Esophagus squamous epithelium (tissue), 5 donors: ENCODE measurements at places on chromosomes 13 and 19.

DNA sequence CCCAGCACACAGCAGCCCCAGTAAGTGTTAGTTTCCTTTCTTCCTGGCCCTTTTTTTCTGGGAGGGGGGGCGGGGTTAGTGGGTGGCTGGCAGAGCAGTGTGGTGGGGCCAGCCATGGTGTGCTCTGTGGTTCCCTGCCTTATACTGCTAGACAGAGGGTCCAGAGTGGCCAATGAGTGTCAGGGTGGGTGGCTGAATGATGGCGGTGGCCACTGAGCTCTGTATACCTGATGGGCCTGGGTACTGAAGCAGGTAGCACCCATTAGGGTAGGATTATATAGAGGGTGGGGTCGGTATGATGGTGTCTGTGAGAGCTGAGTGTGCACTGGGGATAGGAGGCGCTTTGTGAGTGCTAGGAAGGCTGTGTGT is 13.8 kb downstream of the CIC start:
- no peak for DNase-seq

- no peak for DNase-seq
Measured at GRCh38 chr19:37932985-37933936, 26.3 kb downstream of the SIPA1L3 start.

DNA sequence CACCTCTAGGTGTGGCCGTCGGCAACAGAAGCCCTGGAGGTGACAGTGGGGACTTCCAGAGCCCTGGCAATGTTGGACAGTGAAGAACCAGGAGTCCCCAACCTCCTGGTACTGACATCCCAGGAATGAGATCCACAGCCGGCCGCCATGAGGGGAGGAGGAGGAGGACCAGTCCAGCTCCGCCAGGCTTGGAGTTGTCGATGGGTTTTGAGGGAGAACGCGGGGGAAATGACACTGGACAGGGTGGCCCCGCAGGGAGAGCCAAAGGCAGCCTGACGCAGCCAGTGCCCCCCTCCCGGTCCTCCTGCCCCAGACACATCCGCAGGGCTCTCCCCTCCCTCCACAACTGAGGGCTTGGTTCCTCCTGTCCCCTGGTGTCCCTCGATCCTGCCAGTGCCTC is 57.9 kb downstream of the SPACA7 start:
- no peak for DNase-seq

DNA sequence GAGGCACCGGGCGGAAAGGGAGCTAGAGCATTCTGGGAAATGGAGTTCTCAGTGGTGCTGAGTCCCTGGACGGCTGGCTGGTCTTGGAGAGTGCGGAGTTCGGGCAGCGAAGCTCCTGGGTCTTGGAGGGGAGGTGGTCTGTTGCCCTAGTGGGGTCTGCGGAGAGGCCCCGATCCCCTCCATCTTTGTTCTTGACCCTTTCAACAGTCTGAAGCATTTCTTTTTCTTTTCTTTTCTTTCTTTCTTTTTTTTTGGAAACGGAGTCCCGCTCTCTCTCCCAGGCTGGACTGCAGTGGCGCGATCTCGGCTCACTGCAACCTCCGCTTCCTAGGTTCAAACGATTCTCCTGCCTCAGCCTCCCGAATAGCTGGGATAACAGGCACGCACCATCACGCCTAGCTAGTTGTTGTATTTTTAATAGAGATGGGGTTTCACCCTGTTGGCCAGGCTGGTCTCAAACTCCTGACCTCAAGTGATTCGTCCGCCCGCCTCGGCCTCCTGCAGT is 440 bp upstream of the SYMPK start:
- DNase-seq = no peak

GRCh38 chr19:20863176-20863575 is 59.9 kb upstream of the ZNF85 start:
- no peak for DNase-seq

DNA sequence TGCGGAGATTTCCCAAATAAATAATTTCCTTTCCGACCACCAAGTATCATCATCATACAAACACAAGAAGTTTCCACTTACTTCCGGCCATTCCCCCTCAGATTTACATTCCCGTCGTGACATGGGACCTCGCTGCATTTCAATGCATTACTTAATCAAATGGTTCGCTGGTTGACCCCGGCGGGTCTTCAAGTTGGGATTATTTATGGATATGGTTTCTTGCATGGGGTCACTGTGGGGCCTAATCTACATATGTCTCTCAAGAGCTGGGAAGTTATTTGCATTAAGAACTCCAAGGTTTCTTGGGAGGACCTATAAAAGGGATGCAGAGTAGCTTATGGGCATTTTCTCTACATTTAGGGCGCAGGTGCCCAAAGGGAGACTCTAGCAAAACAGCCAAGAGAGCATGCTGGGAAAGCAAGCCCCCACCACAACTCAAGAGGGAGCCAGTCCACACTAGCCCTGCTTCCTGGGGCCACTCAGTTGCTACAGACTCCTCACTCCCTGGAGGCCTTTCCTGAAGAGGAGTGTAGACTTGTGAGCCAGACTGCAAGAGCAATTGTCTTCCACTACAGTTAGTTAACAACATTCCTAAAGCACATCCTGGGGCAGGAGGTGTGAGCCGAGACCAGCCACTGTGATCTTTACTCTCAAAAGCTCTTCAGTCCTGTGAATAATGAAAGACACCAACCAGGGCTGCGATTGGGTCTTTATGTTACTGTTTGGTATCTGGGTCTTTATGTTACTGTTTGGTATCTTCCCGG is 125.3 kb downstream of the KATNAL1 start:
- no peak for DNase-seq

- DNase-seq = no peak
Measured at GRCh38 chr19:18883526-18884304, 12.2 kb downstream of the CERS1 start.

- DNase-seq = no peak
Measured at GRCh38 chr19:42433503-42434260, 6.5 kb upstream of the LIPE start.

DNA sequence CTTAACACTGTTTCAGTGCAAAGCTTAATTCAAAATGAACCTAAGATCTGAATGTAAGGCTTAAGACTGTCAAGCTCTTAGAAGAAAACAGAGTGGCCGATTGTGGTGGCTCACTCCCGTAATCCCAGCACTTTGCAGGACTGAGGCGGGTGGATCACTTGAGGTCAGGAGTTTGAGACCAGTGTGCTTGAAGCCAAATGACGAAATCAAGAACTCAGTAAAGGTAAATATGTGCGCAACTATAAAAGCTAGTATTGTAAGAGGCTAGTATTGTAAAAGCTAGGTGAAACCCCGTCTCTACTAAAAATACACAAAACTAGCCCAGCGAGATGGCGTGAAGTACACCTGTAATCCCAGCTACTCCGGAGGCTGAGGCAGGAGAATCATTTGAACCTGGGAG is 12.7 kb downstream of the ATP4B start:
- no peak for DNase-seq

- no peak for DNase-seq
Measured at GRCh38 chr13:39415008-39415802, 187.8 kb downstream of the LHFPL6 start.

GRCh38 chr19:17172624-17173345 is 42.4 kb upstream of the USE1 start:
- no peak for DNase-seq

DNA sequence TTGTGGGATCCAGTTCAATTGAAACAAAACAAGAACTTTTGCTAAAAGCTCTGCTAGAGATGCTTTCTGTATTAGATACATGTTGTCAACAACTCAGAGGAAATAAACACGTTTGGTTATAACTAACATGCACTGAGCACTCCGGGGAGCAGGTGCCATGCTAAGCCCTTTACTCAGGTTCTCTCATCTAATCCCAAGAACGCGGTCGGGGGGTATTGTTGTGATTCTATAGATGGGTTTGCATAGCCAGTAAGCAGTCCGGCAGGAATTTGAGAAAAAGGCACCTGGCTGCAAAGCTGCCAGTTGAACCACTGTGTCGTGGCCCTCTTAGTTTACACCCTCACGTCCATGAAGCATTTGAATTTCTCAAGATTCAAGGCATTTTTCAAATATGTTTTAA is 24.3 kb upstream of the SPACA7 start:
- no peak for DNase-seq

- no peak for DNase-seq
Measured at GRCh38 chr13:112172641-112173251, 105.8 kb downstream of the SOX1 start.

DNA sequence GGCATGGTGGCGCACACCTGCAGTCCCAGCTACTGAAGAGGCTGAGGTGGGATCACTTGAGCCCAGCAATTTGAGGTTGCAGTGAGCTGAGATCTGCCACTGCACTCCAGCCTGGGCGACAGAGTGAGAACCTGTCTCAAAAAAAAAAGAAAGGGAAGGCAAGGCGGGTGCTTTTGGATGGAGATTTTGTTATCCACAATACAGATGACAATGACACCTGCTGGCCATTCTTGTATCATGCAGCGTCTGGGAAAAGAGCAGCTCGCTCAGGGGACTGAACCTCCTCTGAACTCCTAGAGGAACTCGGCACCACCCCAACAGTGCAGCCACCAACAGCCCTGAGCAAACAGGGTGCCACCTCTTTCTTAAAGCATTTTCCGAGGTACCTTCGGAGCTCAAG is 22.8 kb downstream of the HAUS8 start:
- DNase-seq = no peak

GRCh38 chr19:42216653-42217519 is 591 bp downstream of the DEDD2 start:
- DNase-seq = no peak

- DNase-seq = no peak
Measured at GRCh38 chr19:6238256-6238642, 41.5 kb downstream of the MLLT1 start.

DNA sequence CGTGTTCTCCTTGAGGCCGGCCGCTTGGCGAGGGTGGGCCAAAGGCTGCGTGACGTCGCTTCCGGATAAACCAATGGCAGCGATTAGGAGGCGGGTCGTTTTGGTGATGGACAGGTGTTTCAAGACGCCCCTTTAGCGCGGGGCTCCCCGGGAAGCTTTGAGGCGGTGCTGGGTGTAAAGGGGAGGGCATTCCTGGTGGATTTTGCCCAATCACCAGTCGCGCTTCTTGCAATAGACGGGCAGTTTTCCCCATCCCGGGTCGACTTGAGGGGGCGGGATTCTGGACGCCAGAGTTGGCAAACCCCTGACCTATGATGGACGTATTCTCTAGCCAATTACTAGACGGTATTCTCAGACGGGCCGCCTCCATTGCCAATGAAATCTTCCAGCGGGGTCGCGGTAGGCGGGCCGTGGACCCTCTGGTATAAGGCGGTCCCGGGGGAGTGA is 264 bp upstream of the PRMT1 start:
- DNase-seq = peak; percentile 98

DNA sequence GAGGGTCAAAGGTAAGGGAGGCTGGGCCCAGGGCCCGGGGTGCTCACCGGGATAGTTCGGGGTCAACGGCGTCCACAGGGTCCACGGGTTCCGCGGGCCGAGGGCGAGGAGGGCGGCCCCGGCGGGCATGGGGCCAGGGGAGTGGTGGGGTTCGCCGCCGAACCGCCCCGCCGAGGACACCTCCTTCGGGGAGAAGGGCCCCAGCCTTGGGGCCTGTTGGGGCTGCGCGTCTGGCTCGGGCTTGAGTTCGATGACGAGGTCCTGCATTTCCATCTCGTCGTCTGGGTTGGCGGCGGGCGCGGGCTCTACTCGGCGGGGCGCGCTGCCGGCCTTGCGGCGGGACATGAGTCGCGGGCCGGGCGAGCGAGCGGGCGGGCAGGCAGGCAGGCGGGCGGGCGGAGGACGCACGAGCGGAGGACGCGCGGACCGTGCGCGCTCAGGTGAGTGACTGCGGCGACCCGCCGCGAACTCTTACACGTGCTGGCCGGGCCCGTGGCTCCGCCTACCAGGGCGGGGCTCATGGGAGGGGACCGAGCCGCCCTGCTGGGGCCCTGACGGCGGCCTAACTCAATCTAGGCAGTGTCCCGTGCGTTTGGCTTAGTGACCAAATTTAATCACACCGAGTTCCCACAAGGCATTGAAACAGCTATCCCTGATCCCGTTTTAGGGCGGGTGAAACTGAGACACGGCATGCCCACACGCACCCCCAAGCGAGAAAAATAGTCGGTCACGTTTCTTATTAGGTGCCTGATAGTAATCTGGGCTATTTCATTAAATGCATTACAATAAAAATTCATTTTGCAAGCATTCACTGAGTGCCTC is at the start of gene ZNF296:
TSS of gene ZNF296 (minus strand) at position 450 of the 822 bp plus-strand sequence. CDS start at position 345, 105 bp downstream.
- peak; percentile 26 for DNase-seq

GRCh38 chr13:76043874-76044273 is 407.7 kb downstream of the LMO7 start:
- DNase-seq = no peak

GRCh38 chr19:35316560-35316959 is 12.4 kb upstream of the CD22 start:
- no peak for DNase-seq

DNA sequence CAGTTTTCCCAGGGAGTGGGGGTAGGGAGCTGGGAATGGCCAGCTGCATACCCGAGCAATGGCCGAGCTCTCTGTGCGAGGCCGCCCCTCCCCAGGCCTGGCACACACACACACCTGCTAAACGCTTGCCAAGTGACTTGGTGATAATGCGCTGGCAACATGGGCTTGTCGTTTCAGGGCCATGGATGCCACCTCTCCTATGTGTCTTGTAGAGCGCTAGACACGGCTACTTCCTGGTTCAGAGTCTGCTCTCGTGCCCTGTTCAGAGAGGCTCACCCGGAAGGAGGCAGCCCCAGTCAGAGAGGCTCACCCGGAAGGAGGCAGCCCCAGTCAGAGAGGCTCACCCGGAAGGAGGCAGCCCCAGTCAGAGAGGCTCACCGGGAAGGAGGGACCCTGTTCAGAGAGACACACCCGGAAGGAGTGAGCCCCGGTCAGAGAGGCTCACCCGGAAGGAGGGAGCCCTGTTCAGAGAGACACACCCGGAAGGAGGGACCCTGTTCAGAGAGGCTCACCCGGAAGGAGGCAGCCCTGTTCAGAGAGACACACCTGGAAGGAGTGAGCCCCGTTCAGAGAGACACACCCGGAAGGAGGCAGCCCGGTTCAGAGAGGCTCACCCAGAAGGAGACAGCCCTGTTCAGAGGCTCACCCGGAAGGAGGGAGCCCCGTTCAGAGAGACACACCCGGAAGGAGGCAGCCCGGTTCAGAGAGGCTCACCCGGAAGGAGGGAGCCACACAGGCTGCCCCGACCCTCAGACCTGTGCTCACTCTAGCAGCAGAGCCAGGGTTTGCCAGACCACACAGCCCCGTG is 4.2 kb downstream of the ADPRHL1 start:
- no peak for DNase-seq

DNA sequence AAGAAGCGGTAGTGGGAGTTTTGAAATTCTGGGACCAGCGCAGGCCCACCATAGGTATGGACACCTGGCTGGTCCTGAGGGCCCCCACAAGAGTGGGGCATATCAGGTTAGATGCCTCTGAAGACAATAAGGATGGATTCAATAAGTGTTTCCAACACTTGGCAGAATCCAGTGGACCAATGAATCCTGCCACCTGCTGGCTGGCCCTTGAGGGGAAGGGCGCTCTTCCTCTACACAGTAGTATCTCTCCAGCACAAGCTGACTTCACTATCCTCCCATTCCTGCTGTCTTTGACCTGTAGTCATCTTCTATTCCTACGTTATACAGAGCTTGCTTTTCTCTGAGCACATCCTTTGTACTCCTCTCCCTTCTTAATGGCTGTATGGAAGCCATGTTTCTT is 199.7 kb upstream of the TSHZ3 start:
- DNase-seq = no peak

- DNase-seq = no peak
Measured at GRCh38 chr13:42968906-42969305, 23.1 kb downstream of the EPSTI1 start.
